Transverse colon (tissue), 4 donors: ENCODE measurements at places on chromosomes 2 and 18.

DNA sequence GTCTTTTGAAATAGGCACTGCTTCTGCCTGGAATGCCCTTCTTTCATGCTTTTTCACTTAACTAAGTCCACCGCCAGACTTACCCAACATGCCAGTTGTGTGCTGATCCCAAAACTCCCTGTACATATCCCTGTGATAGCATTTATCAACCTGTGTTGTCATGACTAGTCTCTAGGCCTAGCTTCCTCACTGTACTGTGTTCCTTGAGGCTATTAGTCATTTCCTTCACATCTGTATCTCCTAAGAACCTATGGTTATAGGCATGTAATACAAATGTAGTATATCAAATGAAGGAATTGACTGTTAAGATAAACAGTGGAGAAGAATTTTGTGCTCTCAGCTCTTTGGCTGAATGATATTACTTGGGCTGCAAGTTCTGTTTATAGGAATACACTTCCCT lies 184.3 kb downstream of the CYRIA start:
- no peak for DNase-seq

DNA sequence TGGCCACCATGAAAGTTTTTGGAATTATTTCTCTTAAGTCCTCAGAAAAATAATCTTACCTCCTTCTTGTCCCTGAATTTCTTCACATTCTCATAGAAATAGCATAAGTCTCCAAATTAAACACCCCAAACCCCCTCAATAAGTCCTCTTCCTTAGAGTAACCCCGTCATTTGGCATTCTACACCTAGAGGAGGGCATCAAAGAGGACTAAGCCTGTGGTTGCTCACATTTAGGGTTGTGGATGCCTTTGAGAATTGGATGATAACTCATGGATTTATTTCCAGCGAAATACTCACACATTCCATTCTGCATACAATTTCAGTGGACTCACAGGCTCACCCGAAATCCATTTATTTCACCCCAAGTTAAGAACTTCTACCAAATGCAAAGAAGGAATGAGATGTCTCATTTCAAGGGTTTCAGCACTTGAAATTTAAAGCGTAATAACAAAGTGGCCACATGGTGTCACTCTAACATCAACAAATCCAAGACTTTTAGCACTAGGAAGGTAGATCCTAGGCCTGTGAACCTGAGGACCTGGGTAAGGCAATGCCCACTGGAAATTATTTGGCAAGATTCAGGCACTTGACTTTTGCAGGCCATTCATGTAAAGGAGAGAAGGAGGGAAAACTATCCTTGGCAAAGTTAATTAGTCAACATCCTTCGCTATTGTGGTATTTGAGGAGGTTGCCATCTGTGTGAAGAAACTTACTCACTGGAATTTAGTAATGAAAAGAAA lies 24.6 kb downstream of the DYTN start:
- no peak for DNase-seq

- peak; percentile 59 for DNase-seq
Observed at GRCh38 chr2:71742953-71743601, 289.7 kb downstream of the DYSF start.

- DNase-seq: no peak
Observed at GRCh38 chr2:225486236-225486635, 86.7 kb downstream of the NYAP2 start.

DNA sequence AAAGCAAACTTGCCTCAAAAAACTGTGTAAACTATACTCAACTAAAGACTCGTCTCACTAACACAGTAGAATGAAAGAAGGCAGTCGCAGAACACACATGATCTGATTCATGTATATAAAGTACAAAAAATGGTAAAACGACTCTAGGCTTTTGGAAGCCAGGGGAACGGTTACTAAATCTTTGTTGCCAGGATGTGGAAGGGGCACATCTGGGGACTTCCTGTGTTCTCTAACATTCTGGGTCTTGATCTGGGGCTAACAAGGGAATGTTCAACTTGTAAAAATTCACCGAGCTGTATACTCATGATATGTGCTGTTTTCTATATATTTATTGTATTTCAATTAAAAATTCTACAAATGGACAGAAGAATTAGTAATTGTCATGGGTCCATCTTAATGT lies 14.3 kb upstream of the C2orf80 start:
- no peak for DNase-seq

DNA sequence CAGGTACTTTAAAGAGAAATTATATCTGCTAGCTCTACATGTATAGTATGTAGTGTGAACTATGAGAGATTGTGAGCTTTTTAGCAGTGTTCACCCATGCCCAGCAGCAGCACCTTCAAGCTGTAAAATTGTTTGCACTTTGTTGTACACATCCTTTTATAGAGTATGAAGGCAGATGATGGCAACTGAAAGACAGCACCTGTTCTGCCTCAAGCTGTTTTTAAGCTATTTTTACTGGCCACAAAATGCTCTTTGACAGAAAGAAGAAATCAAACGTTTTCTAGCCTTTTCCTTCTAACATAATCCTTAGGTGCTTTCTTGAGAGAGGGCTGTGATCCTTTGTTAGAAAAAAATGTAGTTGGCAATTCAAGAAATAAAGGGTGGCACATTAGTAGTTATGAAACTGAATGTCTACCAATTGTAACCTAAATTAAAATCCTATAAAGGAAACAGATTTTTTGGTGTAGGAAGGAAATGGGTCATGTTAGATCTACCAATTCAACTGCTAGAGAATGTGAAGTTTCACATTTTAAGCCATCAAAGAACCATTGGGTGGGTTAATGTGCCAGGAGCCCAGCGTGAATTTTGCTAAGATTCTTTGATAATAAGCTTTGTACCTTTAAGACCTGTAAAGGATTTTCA lies 59.5 kb downstream of the R3HDM1 start:
- DNase-seq: no peak

- DNase-seq: no peak
Observed at GRCh38 chr2:128365217-128365905, 46.7 kb upstream of the HS6ST1 start.

- DNase-seq: peak; percentile 94
Observed at GRCh38 chr2:64859312-64860212, 129.6 kb upstream of the SLC1A4 start.

DNA sequence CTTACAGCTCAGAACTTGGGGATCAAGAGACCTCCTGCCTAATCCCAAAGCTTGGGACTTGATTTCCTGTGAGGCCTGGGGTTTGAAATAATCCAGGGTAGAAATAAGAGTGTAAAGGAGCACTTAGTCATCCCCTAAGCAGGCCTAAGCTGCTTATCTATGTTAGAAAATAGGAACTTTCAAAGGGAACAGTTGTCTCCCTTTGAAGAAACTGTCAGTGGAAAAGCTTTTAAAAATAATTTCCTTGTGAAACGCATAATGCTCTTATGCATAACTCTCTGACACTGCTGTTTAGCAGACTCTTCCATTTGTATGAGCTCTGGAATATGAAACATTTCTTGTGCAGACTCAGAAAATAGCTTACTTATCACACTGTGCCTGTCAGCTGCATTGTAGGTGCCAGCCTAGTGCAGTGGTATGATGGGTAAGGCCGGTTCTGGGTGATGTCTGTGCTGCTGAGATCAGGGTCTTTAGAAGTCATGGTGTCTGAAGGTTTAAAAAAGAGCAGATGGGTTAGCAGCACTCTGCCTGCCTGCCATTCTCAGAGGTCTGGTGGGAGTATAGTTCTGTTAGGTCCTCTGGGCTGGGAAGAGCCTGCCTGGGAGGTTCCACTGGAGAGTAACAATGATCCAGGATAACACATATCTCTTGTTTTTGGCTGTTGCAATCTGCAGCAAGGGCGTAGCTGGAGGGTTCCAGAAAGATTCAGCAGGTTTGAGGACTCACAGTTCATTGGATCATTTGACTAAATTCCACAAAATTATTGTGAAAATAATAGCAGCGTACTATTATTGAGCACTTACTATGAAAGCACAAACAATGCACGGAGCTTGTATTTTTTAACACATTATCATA lies 283.2 kb upstream of the MEX3C start:
- DNase-seq: no peak

DNA sequence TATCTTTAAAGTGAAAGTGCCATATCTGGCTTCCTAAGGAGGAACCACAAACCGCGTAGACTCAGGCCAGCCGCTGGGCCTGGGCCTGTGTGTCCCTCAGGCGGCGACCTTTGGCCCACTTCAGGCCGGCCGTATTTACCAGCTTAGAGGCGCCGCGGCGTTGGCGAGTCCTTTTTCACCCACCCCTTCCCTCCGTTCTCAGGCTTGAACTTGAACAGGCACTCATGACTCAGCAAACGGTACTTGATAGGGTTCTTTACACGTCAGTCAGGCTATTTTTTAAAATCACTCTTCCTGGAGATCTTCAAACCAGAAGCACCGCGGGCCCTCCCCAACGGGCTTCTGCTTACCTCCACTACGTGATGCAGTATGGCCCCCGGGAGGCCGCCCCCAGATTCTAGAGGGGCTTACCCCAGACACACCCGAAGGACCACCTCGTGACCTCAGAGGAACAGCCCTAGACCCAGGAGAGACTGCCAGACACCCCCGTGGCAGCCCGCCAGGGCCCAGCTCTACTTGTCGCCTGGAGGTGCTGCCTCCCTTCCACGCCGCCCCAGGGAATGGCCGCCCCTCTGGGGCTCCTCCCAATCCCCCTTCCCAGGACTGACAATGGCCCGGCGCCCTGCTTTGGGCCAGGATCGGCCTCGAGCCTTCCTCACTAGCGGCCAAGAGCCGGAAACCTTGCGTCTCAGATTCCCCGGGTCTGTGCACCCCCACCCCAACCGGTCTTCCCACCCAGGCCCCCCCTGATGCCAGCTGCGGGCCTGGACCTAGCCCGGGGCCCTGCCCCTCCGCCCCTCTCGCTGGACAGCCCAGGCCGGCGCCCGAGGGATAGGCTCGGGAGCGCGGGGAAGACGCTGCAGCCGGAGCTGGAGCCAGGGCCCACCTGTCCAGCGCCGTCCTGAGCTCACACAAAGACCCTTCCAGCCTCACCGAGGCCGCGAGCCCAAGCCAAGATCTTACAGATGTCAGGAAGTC lies 33.8 kb upstream of the IMPA2 start:
- peak; percentile 94 for DNase-seq

- no peak for DNase-seq
Observed at GRCh38 chr2:185145316-185146121, 547.2 kb downstream of the ZNF804A start.

DNA sequence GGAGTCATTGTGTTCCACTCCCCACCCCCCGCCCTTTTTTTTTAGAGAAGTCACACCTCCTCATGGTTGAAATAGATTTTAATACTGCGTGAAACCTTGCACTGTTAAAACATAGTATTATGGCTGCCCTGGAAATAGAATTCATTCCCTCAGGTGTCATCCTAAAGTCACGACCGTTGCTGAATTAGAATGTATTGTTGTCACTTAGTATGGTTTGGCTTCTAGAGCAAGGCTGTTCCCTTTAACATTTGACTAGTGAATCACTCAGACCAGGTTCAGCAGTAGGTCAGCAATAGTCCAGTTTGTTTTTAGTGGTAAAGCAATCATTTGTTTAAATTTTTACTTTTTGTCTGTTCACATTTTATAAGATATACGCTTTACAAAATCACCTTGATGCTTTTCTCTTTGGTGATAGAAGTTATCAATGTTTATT lies 1.2 kb downstream of the BABAM2 start:
- no peak for DNase-seq

DNA sequence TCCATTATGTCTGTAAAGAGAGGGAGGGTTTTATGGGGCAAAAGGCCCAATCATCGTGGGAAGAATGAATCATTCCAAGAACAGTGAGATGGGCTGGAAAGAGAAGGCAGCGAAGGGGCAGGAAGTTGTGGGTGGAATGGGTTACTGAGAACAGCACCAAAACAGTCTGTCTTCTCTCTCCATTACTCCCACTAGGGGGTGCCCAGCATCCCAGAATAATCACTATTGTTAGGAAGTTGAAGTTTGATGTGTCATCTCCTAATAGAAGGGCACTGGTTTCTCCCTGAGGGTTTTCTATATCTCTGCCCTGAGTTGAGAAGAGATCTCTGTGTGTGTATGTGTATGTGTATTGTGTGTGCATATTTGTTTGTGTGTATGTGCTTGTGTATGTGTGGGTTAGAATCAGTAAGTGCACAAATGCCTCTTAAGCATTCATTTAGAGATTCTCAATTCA lies 76.6 kb upstream of the MAP4K3 start:
- DNase-seq: peak; percentile 58

- DNase-seq: no peak
Observed at GRCh38 chr2:239770246-239770639, 254.9 kb downstream of the NDUFA10 start.

- no peak for DNase-seq
Observed at GRCh38 chr2:68371581-68371980, 6.5 kb downstream of the PLEK start.

GRCh38 chr2:153291718-153292117 lies 186.8 kb downstream of the RPRM start:
- no peak for DNase-seq

GRCh38 chr18:57660961-57661360 lies 39.3 kb upstream of the NARS1 start:
- DNase-seq: no peak

DNA sequence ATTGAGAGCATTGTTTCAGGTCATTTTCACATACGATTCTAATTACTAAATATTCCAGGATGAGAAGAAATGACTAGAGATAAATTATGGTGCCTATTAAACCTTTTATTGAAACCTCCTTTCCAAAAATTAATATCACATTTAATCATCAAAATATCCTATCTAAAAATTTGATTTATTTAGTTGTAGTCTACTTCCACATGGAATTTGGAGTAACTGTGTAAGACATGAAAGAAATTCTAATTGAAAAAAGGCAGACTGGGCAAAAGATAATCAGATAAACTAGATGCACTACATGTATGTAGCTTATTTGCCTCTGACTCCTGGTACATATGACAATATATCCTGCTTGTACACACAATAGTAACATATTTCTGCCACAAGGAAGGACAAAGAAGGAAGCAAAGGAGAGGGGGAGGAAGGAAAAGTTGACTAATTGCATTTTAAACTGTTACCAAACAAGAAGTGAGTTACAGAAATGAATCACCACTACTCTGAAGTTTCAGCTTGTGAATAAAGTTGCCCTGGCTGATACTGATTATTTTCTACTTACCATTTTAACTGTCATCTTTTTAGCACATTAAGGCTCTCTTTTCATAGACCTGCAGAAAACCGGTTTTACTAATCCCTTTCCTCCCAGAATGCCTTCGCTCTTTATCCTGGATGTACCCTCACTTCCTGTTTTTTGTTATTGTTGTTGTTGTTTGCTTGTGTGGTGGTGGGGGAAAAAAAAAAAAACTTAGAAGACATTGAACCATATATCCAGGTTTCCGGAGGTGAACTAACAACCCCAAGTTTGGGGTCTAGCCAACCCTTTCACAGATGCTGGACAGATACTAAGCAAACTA lies 28.4 kb downstream of the NRXN1 start:
- DNase-seq: no peak

- no peak for DNase-seq
Observed at GRCh38 chr2:213545481-213545880, 261.2 kb downstream of the SPAG16 start.

DNA sequence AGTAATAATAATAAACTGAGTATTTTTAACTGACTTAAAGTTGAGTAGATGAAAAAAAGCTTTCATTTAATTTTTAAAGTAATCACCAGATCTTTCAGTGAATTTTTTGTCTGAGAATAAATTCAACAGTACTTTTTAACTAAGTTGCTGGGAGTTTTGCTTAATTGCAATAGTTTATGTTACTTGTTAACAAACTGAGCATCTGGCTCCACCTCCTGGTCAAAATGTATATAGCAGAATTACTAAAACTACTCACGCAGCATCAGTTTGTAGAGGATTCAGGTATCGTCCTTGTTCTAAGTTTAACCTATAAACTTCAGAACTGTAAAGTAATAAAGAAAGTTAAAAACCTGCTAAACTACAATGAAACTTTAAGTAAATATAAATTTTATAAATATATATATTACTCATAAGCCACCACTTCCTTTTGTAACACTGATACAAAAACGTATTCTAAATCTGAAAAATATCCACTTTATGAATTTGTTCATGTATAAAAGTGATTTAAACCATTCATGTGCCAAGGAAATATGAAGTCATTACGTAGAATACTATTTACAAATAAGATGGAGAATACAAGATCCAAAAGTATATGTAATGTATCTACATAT lies 21.3 kb downstream of the NOL10 start:
- no peak for DNase-seq
